ENCODE measurements at places on chromosomes 3 and 15.

GRCh38 chr3:135191708-135192107 is 396.6 kb downstream of the EPHB1 start:
- DNase-seq, result no peak

- no peak for DNase-seq
These were observed 2.2 kb downstream of the ABCC5 start for GRCh38 chr3:184015381-184016019.

DNA sequence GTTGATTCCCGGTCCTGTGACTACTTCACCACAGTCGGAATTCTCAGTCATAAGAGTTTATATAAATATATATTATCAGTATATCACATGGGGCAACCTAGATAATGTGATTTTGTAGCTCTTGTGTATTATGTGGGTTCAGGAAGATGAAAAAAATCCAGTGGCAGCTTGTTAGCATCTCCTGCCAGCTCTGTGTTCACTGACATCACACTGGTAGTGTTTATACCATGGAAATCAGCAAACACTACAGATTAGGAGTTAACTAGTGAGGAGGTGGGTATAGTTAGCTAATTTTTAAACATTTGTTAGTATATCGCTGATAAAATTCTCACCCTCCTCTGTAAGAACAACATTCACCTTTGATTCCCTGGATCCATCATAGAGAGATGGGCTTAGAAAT is 44.5 kb upstream of the KCNMB2 start:
- no peak for DNase-seq

DNA sequence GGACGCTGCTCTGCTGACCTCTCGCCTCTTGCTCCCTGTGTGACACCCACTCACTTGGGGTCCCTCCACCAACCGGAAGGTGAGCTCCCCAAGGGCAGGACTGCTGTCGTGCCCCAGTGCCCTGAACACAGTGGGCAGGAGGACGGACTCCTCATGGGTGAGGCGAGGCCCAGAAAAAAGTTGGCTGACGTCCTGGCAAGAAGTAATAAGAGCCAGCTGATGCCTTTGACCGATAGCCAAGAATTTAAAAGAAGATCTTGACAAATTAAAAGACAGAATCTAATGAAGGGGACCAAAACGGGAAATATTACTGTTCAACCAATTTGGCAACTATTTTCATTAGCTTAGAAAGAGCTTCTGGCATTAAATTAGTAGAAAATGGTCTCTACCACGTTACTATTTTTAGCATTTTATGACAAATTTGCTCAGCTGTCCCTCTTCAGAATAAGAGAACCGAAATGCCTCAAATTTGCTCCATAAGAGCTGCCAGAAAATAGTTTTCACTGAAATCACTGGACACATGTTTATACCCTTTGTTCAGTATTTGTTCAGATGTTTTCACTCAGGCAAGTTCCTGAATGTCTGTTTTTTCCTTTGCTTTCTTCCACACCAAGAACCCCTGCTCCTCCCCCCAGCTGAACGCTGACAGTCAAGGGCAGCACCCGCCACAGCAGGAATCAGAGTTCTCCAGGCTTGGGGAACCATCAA is 60.5 kb downstream of the XXYLT1 start:
- DNase-seq, result no peak

DNA sequence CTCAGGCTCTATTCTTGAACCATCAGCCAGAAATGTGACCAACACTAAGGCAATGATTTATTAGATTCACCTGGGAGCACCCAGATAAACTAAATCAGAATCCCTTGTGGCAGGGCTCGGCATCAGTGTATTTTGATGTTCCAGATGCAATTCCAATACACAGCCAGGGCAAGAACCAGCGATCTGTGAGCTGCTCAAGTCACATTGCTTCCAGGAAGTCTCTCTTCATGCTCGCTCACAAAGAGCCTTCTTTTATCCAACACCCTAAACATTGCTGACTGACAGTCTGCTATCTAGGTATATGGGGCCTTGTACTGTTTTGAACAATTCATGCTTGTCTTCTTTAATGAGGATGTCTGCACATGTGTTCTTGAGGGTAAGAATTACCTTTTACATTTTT is 40.9 kb upstream of the GOLGA8J start:
- DNase-seq, result no peak

DNA sequence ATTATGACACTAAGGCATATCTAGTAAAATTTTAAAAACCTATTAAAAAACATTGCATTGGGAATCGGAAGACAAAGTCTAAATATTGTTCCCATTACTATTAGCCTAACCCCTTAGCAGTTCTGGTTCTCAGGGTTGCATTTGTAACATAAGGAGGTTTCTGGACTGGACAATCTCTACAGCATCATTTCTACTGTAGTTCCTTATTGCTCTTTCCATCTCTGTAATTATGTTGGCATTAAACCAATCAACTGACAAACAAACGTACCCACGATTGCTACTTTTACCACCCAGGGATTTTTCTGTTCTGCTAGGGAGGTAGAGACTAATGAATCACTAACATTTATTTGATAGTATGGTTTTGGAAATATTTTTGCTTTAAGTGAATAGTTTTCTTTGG is 190.8 kb downstream of the CBLB start:
- DNase-seq, result no peak

GRCh38 chr3:17840126-17840525 is 97.7 kb upstream of the TBC1D5 start:
- DNase-seq, result no peak

GRCh38 chr3:31762888-31763351 is 218.1 kb downstream of the OSBPL10 start:
- DNase-seq, result no peak

- no peak for DNase-seq
These were observed 47.5 kb upstream of the FAM98B start for GRCh38 chr15:38406436-38406835.

DNA sequence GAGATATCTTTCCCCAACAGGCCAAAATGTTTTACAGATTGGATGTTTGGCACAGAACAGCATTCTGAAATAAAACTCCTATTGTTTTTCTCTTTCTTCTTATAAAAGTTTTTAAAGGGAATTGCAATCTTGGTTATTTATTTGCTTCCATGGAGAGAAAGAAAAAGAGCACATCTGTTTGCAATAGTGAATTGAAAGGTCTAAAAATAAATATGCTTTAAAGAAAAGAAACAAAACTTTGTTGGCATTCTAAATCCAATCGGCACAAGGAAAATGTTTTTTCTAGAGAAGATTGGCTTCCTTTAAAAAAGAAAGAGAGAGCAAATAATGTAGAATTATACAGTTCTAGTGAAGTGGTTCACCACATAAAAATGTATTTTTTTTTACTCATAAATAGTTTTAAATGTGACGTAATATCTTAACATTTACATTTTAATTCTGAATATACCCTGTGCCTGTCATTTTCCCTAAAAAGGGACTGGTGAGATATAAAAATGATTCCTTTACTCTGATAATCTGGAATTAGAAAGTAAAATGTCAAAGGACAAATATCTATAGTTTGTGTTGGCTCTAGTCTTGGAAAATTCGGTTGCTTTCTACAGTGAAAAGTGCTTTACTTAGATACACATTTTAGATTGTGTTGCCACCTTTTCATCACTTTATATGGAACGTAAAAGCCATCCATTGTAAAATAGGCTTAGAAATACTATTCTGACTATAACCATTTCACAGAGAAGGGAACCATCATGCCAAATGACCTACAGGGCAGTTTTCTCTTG is 257.4 kb upstream of the CBLB start:
- no peak for DNase-seq

GRCh38 chr3:15042936-15043335 is 22.2 kb downstream of the MRPS25 start:
- DNase-seq, result no peak

DNA sequence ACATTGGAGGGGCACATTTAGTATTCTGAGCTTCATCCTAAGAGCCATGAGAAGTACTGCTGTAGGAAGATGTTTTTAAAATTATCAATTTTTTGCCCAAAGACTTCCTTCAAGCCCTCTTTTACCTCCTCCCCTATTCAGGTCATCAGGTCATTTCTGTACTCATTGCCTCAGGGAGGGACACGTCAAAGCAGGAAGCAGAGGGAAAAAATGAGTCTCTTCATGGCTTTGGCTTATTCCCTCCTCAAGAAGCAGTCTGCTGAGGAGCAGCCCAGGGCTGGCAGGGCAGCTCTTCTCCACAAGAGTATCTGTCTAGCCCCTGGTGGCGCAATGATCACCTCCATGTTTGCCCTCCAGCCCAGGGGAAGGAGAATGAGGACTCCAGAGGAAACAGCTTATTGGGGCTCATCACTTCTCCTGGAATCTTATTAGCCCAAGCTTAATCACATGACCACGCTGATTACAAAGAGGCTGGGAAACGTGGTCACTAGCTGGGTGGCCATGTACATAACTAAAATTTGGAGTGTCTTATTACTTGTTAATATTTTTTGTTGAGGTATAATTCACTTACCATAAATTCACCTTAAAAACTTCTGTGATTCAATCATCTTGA is 44.2 kb upstream of the GATA2 start:
- no peak for DNase-seq

GRCh38 chr3:48297111-48297810 is 36.2 kb downstream of the SPINK8 start:
- no peak for DNase-seq

GRCh38 chr3:58366699-58367098 is 34.0 kb downstream of the PXK start:
- no peak for DNase-seq

DNA sequence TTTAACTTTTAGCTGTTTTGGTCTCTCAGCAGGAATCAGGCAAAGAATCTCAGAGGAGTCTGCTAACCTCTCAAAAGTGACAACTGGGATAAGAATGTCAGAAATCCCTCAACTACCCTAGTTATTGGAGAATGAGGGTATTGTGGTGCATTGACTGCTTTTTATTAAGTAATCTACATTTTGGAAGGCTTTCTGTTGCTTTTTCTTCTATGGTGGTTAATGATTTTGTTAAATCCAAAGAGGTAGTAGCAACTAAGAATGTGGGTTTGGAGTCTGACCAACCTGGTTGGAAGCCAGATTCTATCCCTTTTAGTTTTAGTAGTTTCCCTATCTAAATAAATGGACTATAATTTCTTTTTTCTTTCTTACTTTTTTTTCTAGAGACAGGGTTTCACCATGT is 94.7 kb upstream of the RNF7 start:
- no peak for DNase-seq

DNA sequence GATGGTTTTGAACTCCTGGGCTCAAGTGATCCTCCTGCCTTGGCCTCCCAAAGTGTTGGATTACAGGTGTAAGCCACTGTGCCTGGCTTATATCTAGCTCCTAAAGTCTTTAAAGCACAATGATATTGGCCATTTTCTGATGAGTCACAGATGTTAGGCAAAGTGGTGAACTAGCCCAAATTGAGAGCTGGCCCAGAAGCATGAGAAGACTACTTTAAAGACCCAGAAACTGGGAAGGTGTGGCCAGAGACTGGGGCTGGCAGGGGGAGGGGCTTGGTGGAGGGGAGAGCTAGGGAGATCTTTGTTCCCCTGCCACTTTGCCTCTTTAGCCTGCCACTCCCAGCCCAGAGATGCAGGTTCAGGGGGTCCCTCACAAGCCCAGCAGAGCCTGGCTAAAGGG is 21.6 kb downstream of the CHRNA3 start:
- DNase-seq, result no peak

DNA sequence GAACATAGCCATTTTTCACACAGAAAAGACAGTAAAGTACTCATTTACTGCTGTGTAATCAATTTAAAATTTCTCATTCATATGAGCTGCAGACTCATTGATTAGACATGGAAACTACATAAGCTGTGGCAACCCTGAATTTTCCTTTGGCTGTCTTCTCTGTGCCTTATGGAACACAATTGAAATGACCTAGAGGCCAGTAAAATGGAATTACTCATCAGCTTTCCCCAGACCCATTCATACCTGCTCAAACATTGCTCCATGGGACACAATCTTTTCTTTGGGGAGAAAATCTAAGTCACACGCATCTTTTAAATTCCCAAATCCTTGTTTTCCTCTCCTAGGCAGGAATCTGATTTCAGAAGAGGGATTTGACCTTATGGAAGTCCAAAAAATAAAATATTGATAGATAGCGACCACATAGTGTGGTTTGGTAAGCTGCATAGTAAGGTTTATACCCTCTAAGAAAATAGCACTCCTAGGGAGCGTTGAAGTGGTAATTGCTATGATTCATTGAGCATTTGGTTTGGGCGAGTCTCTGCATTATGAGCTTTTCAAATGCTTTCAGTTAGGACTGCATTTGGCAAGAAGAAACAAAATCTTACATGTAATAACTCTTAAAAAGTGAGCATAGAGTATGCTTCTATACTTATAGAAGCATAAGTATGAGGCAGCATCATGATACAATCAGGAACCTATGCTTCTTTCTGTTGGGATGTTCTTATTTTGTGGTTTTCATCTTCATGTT is 243.4 kb upstream of the GADL1 start:
- no peak for DNase-seq

GRCh38 chr15:55770806-55771205 is 27.9 kb upstream of the PRTG start:
- no peak for DNase-seq

- DNase-seq, result no peak
These were observed 74.0 kb downstream of the RBMS3 start for GRCh38 chr3:29354894-29355293.

- no peak for DNase-seq
These were observed 283.2 kb downstream of the ZBTB20 start for GRCh38 chr3:114863848-114864247.

DNA sequence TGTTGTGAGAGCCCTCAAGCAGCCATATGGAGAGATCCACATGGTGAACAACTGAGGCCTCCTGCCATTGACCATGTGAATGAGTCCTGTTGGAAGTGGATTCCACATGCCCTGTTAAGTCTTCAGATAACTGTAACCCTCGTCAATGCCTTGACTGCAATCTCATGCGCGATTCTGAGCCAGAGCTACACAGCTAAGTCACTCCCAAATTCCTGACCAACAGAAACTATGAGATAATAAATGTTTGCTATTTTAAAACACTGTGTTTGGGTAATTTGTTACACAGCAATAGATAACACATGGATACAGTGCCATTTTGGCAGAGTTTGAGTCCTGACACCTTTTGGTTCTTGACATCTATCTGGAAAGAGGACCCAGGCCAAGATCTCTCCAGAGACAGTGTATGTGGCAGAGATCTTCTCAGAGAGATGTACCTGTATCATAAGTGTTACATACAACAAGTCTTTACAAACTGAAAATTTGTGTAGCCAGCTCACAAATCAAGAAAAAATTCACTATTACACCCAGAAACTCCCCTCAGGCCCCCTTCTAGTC is 34.5 kb upstream of the BNC1 start:
- no peak for DNase-seq

DNA sequence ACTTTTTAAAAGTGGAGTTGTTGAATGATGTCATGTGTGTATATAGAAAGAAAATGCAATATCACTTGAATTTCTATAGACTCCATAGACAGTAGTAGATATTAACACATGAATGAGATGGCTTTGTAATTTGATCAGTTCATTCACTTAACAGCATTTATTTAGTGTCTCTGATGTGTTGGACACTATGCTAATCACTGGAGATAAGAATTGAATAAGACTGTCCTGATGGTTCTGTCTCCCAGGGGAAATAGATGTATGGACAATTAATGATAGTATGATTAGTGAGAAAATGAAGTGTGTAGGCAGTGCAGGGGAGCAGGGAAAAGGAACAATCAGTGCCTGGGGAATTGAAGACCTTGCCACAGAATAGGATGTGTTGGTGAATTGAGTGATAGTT is 72.9 kb downstream of the RIOX2 start:
- DNase-seq, result no peak

- no peak for DNase-seq
These were observed 11.4 kb upstream of the CCDC174 start for GRCh38 chr3:14640157-14640562.

- no peak for DNase-seq
These were observed 18.1 kb downstream of the MCF2L2 start for GRCh38 chr3:183410280-183410679.

All from activated CD8-positive, alpha-beta memory T cell treated with anti-CD3 and anti-CD28 coated beads for 1 hour (primary cell).